ENCODE measurements at places on chromosomes 7 and 10. TPM values are rescaled to one million over a fixed set of nuclear protein-coding genes. Genes with fewer than 3 reads are reported as not detected.

The EVX1 gene
- not detected for total RNA-seq

The MICU1 gene
- 20.8 TPM for total RNA-seq

- H3K27me3 ChIP-seq, result no peaks in the 10 kb centered on the region
- no peaks in the 10 kb centered on the region for H3K4me1 ChIP-seq
- no peak overlapping the region for H3K27ac ChIP-seq
Measured at GRCh38 chr7:116543664-116544063, 18.8 kb downstream of the CAV1 start.

DNA sequence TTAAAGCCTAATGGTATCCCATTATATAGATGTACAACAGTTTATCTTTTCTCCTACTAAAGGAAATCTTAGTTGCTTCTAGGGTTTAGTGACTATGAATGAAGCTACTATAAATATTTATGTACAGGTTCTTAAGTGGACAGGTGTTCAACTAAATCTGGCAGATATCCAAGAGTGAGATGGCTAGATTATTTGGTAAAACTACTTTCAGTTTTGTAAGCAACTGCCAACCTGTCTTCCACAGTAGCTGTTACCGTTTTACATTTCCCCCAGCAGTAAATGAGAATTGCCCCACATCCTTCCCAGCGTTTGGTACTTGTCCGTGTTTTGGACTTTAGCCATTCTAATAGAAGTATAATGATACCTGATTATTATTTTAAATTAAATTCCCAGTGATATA, 144.9 kb upstream of the MAGI2 start:
- H3K27ac ChIP-seq, result no peak overlapping the region
- H3K36me3 ChIP-seq, result no peaks in the 10 kb centered on the region
- DNase-seq, result no peak
- no peaks in the 10 kb centered on the region for H3K27me3 ChIP-seq
- H3K4me3 ChIP-seq, result no peak overlapping the region
- no peaks in the 10 kb centered on the region for H3K4me1 ChIP-seq

GRCh38 chr10:79980711-79981110, 31.8 kb upstream of the SFTPD start:
- H3K27ac ChIP-seq, result no peak overlapping the region
- no peak overlapping the region for H3K4me3 ChIP-seq
- H3K4me1 ChIP-seq, result no peaks in the 10 kb centered on the region
- DNase-seq, result no peak
- no peaks in the 10 kb centered on the region for H3K27me3 ChIP-seq

All from naive thymus-derived CD4-positive, alpha-beta T cell (primary cell).